ENCODE measurements at places on chromosomes 12 and 14.

GRCh38 chr14:101025131-101025530 is 121.6 kb upstream of the RTL1 start:
- no peak for DNase-seq

- no peak for DNase-seq
Measured at GRCh38 chr14:73014105-73014504, 12.8 kb downstream of the ZFYVE1 start.

DNA sequence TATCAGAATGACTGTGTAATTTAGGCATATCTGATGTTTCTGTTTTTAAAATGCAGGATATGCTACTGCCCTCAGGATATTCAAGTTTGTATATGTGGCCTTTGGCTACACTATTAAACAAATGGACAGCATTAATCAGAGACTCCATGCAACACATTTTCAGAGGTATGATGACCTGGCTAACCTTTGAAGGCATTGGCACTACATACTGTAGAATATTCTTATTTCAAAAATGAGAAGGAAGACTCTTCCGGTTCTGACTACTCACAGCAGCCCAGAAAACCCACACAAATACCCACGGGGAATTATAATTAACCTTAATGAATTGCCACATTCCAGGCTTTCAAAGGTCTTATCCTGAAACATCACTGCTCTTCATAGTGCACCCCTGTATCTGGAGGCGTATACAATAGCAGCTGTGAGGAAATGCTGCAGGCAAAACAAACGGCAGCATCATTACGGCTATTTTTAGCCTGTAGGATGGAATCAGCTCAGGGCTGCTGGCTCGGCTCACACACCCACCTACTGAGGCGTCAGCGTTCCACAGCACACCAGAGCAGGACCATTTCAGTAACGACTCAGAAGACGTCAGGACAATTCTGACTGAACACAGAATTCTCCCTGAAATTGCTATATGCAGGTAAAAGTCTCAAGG is 648.5 kb downstream of the RPS29 start:
- DNase-seq = no peak

DNA sequence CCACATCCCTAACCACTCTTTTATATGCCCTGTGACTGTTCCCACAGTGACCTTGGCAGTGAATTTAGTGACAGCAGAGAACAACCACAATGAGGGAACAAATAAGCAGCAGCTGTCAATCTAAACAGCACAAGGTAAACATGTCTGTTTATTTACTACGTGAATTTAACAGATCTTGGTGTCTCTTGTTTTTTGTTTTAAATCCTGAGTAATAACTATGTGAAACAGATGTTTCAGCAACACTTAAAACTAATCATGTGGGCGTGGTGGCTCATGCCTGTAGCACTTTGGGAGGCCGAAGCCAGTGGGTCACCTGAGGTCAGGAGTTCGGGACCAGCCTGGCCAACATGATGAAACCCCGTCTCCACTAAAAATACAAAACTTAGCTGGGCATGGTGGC is 17.0 kb upstream of the CFAP54 start:
- no peak for DNase-seq

GRCh38 chr12:86134561-86134960 is 121.6 kb downstream of the MGAT4C start:
- DNase-seq = no peak

DNA sequence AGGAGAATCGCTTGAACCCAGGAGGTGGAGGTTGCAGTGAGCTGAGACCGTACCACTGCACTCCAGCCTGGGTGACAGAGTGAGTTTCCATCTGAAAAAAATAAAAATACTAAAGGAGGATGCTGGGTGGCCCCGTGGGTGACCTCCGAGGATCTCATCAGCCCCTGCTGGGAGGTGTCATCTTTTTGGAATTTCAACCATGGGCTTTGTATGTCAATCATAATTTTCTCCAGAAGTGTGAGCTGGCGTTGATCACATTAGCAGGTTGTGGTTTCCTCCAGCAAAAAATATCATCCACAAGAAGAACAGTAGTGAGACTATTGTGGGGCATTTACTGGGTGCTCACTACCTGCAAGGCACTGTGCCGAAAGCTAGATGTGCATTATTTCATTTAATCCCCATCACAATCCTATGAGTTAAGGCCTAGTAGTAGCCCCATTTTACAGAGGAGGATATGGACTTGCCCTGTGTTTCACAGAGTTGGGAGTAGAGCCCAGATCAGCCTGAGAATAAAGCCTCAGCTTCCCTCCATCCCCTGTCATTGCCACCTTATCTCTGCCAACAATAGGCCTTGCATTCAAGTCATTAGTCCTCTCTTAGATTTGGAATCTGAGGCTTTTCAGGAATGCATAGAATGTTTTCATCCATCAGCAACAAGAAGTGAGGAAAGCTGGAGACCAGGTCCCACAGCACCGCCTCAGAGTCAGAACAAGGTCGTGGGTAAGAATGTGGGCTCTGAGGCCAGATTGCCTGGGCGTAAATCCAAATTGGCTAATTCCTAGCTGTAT is 39.8 kb downstream of the SVOP start:
- DNase-seq = no peak

- no peak for DNase-seq
Measured at GRCh38 chr12:21350975-21351374, 16.3 kb upstream of the SLCO1A2 start.

DNA sequence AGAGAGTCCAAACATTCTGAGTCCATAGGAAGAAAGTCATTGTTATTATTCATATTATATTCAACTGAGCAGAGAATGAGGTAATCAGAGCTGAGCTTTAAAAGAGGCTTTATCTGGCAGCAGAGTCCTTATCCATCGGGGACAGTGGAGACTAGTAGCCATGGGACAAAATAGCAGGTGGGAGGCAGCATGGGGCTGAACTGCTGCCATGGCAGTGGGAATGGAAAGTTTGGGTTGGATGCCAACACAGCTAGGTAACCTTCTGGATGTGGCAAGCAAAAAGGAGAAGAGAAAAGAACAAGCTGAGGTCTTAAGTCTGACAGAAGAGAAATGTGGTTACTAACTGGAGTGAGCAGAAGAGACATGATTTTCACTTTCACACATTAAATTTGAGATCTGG is 71.0 kb upstream of the CDKN3 start:
- DNase-seq = no peak

DNA sequence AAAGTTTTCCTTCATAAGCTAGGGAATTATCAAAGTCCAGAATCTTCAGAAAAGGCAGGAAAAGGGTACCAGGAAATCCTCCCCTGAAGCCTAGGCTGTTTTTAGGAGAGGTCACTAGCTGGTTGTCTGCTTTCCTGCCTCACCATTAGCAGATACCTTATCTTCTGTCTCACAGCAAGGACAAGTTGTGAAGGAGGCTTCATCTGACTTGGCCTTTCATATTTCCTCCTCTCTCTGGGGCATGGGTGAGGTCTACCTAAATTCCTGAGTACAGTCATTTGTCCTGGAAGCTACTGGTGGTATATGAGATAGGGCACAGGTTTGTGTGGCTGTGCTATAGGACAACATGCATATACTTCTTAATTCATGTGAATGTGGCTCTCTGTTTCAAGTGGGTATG is 2.3 kb downstream of the FOXJ2 start:
- DNase-seq = no peak

- DNase-seq = no peak
Measured at GRCh38 chr12:92138626-92139025, 7.0 kb downstream of the BTG1 start.

All from stimulated activated CD8-positive, alpha-beta memory T cell treated with anti-CD3 and anti-CD28 coated beads, Interleukin-15, amount 100 ng/mL, for 48 hours (primary cell).